Fibroblast of skin of right quadriceps (primary cell): ENCODE measurements at places on chromosomes 6 and 20.

GRCh38 chr6:138526822-138527235 lies 27.5 kb upstream of the NHSL1 start:
- no peak for DNase-seq

DNA sequence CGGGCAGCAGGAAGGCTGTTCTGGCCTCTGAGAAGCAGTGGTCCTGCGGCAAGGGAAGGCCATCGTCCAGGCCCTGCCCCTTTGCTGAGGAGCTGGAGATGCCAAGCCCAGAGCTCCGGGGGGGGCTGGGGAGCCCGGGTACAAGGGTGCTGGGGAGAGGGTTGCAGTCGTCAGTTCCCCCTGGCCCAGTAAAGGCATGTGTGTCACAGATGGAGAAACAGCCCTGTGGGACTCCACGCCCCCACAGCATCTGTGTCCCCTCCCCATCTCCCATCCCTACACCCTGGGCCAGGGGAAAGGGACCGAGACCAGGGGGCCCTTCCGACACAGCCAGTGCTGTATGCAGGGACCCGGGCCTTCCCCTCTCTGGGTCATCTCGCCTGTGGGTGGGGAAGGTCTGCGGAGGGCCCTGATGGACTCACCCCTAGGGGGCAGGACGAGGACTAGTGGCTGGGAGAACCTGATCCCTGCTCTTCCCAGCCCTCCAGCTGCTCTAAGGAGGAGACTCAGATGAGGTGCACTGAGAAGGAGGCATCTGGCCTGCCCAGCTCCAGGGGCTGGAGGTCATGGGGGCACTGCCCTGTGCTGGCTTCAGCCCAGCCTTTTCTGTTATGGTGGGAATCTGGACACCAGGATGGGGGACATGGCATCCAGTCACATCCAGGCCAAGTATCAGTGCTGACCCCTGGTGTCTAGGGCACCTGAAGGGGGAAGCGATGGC lies 609 bp downstream of the MYL9 start:
- peak; percentile 54 for DNase-seq

GRCh38 chr6:33577106-33577535 lies 3.0 kb downstream of the BAK1 start:
- no peak for DNase-seq

GRCh38 chr6:121223212-121223611 lies 111.1 kb downstream of the TBC1D32 start:
- DNase-seq = no peak

- no peak for DNase-seq
Observed at GRCh38 chr20:64091770-64092169, 7.6 kb upstream of the LKAAEAR1 start.

- peak; percentile 26 for DNase-seq
Observed at GRCh38 chr6:105509506-105510331, 106.8 kb upstream of the PREP start.

- DNase-seq = no peak
Observed at GRCh38 chr20:14948416-14948815, 611.0 kb upstream of the FLRT3 start.

DNA sequence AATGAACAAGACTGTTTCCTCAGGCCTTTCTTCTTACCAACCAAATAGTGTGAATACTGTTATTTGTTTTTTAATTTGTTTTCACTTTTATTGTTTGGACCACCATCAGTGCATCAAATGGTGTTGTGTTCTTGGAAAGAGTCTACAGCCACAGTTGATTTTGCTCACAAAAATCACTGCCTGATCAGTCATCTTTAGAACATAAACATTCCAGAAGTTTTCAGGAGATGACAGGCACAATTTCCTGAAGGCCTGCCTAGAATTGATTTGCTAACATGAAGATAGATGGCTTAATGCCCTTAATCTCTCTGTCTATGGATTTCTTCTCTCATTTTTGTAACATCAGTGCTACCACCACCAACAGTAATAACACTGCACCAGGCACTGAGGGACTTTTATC lies 13.5 kb downstream of the IL22RA2 start:
- DNase-seq = no peak

- no peak for DNase-seq
Observed at GRCh38 chr20:16530201-16530681, 43.0 kb downstream of the KIF16B start.

DNA sequence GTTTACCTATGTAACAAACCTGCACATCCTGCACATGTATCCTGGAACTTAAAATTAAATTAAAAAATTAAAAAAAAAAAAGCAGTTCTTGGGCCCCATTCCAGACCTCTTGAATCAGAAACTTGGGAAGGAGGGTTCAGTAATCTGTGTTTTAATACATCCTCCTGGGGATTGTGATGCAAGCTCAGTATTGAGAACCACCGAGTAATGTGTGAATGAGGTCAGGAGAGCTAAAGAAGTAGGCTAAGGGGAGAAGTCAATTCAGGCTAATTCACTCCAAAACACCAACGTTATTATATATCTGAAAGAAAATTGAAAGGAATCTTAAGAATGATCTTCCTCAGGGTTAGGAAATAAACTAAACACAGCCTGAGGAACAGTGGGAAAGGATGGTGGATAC lies 120.4 kb downstream of the RNF144B start:
- DNase-seq = peak; percentile 65

DNA sequence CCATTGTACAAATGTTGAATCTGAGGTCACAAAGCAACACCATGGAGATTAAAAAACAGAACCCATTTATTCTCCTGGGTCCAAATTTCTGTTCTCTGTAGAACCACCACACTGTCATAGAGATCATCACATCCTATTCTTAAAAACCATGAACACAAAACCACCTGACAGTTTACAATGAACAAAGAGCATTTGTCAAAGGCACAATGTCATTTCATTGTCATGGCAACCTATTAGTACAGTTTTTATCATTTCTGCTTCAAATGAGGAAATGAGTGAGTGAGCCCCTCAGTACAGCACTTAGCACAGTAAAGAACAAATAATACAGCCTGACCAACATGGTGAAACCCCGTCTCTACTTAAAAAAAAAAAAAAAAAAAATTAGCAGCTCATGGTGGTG lies 23.1 kb upstream of the LAMP5 start:
- DNase-seq = no peak

- no peak for DNase-seq
Observed at GRCh38 chr6:122285292-122285913, 114.0 kb upstream of the HSF2 start.

DNA sequence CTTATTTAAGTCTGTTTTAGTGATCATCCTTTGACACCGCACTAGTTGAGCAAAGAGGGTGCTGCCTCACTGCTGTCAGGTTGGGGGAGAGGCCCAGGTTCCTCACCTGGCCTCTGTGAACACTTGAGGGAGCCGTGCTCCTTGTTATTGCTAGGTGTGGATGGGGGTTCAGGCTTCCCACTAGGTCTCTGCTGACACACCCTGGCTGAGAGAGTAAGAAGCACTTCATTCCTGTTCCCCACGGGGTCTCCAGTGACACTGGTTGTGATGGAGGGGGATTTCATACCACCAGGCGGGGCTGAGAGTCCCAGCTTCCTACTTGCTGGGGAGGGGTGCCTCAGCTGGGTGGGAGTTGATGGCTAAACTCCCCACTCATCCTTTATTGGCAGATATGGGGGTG lies 11.1 kb upstream of the NOTCH4 start:
- DNase-seq = no peak

DNA sequence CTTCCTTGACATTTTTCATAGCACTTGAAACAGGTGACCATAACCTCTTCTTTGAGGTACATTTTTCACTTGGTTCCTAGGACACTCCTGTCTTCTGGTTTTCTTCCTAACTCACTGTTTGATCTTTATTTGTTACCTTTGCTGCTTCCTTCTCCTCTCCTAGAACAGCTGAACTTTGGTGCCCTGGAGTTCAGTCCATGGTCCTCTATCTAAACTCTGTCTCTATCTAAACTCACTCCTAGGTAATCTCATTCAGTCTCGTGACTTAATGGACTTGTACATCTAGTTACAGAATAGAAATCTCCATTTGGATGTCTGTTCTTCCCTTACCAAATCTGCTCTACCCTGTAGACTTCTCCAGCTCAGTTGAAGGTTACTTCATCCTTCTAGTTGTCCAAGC lies 73.7 kb downstream of the SHPRH start:
- no peak for DNase-seq

DNA sequence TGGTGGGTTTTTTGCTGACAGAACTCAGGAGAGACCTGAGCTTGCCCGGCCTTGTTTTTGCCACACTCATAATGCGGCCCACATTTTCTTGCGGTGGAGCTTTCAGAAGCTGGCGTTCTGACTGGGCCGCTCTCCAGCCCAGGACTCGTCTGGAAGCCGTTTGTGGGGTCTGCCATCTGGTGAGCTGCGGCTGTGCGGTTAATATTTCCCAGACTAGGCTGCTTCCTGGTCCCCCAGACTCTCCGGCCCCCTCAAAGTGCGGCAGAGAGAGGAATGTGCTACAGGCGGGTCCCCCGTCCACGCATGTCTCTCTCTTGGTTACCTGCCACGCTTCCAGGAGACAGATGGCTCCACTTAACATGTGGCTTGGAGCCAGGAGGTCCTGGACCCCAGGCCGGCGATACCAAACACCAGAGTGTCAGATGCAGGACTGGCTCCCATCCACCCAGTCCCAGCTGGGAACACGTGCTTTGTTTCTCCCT lies 128.9 kb upstream of the PMEPA1 start:
- peak; percentile 82 for DNase-seq

DNA sequence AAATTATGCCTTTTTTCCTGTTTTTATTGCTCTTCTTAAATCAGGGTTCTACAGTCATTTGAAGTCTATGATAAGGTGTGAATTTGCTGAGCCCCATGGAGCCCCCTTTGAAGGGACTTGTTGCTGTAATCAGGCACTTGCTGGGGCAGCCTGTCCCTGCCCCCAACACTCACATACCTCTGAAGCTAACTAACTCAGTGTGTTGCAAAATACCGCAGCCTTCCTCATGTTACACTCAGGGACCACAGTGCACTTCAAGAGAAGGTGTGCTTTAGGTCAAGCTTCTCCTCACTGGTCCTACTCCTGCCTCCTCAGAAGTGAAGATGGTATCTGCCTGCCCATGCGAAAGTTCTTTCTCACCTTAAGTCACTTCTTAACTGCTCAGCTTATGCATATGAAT lies 66.1 kb upstream of the GLP1R start:
- no peak for DNase-seq

- no peak for DNase-seq
Observed at GRCh38 chr6:158737082-158737709, 82.0 kb downstream of the EZR start.

- peak; percentile 62 for DNase-seq
Observed at GRCh38 chr6:32883789-32884188, 29.8 kb downstream of the PSMB9 start.

DNA sequence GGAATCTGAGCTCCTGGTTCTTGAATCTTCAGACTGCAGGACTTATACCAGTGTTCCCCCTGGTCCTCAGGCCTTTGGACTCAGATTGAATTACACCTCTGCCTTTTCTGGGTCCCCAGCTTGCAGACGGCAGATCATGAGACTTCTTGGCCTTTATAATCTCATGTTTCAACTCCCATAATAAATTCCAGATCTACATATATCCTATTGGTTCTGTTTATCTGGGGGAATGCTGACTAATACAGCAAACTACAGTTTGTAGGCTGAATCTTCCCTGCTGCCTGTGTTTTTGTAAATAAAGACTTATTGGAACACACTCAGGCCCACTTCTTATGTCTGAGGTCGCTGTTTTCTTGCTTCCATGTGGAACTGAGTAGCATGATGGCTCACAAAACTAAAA lies 184.7 kb downstream of the HDGFL1 start:
- DNase-seq = peak; percentile 53

DNA sequence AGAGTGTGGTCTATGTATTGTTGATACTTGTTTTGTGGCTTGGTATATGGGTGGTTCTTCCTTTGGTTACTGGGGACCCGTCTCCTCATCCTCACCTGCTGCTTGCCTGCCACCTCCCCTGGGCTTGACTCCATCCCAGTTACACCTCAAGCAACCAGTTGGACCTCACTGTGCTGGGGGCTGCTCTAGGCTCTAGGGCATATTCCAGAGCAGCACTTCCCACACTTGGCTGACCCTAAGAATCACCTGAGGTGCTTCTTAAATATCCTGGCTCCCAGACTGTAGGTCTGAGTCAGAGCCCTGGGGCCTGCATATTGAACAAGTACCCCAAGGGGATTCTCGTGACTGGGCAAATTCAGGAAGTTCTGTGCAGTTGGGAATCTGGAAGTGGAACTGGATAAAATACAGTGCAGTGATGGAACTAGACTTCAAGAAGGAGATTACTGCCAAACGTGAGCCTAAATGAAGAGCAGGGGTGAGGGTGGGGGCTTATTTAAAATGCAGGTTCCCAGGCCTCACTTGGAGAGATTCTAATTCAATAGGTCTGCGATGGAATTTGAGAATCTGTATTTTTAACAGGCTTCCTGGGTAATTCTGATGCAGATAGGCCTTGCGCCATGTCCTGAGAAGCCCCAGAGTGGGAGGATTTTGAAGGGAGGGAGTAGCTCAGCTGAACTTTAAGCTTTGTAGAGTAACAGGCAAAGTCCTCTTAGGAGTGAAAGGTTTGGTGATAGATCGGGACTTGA lies 7.6 kb downstream of the SPATS1 start:
- DNase-seq = no peak

DNA sequence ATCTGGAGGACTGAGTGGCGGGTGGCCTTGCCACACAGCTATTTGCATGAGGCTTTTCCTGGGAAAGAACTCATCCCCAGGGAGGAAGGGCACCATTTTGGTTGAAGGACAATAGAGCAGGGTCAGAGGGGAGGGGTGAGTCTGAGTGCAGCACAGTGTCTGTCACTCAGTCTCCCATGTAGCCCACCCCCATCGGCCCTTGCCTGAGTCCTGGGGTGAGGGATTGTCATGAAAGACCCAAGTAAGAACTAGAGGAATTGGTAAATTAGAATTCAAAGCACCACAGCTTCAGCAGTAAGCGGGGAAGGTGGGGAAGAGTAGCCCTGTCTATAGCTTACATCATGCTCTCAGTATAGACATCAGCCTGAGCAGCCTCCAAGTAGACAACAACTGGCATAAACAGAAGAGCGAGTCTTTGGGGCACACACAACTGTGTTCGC lies 90.4 kb upstream of the TMEM30A start:
- DNase-seq = no peak

DNA sequence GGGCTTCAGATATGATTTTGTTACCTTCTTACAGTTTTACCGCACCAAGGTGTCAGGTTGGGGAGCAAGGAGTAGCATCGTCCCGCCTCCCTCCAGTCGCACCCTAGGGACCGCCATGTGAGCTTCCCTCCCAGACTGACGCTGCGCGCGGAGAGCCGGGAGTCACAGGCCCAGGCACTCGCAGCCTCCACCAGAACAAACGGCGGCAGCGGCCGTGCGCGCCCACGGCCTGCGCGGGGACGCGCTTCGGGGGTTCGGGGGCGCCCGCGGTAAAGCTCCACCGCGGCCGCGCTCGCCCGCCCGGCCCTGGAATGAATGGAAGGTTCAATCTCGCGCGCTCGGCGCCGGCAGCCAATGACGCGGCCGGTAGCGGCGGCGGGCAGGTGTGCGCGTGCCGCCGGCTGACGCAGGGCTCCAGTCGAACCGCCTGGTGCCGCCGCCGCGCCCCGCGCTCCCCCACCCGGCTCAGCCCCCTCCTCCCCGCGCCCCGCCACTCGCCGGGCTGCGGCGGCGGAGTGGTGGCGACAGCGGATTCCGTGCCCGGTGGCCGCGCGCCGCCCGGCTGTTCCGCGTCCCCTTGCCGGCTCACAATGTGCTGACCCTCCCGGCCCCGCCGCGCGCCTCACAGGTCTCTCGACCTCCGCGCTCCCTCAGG lies 16.5 kb upstream of the LIN28B start:
- DNase-seq = no peak

- DNase-seq = no peak
Observed at GRCh38 chr6:96742702-96743101, 94.6 kb downstream of the GPR63 start.

GRCh38 chr6:111417946-111418345 lies 65.1 kb downstream of the REV3L start:
- peak; percentile 37 for DNase-seq
